Bronchus fibroblast of lung (primary cell): ENCODE measurements at places on chromosomes 4 and X. TPM values are rescaled to one million over a fixed set of nuclear protein-coding genes. Genes with fewer than 3 reads are reported as not detected.

Gene VSIG4
- not detected in 2 replicates for total RNA-seq

Gene ZXDA
- total RNA-seq, result 1.3 and 2.2 TPM in 2 replicates

Gene CACNA1F
- total RNA-seq, result not detected in 2 replicates

Gene SLC4A4
- 1.5 and 2.2 TPM in 2 replicates for total RNA-seq

Gene CLDN34
- total RNA-seq, result not detected in 2 replicates

Gene GLRA2
- total RNA-seq, result not detected in 2 replicates

Gene LRCH2
- total RNA-seq, result 1.8 and 2.7 TPM in 2 replicates

Gene UCP1
- total RNA-seq, result not detected in 2 replicates

Gene CHRDL1
- 0.45 and 0.67 TPM in 2 replicates for total RNA-seq

Gene NWD2
- total RNA-seq, result not detected in 2 replicates

Gene MAGEA2
- not detected in 2 replicates for total RNA-seq

Gene NDST3
- under 0.01 TPM in 1 of 2 replicates, not detected in the other for total RNA-seq

Gene CLDN22
- not detected in 2 replicates for total RNA-seq

Gene KCNIP4
- total RNA-seq, result not detected in 2 replicates

Gene ARHGAP36
- total RNA-seq, result not detected in 2 replicates
